ENCODE measurements at places on chromosomes 4 and X. TPM values are rescaled to one million over a fixed set of nuclear protein-coding genes. Genes with fewer than 3 reads are reported as not detected.

DNA sequence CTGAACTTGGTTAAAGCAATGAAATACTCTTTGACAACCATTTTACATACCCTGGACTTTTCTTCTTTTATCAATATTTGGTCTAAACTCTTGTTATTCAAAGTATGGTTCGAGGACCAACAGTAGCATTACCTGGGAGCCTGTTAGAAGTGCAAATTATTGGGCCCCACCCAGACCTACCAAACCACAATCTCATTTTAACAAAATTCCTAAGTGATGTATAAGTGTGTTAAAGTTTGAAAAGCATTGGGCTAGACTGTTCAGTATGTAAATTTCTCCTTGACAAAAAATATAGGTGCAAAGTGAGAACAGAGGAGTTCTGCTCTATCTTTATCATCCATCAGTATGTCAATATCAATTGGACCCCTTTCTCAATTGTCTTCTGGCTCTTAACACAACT is 67.1 kb downstream of the PGRMC1 start:
- no peaks in the 10 kb centered on the region for H3K36me3 ChIP-seq
- no peak overlapping the region for H3K27ac ChIP-seq
- H3K4me3 ChIP-seq, result no peak overlapping the region
- no peak for DNase-seq
- H3K4me1 ChIP-seq, result no peaks in the 10 kb centered on the region
- H3K27me3 ChIP-seq, result peaks cover 32% of the 10 kb centered on the region

GRCh38 chrX:155819966-155820491 is 61.1 kb upstream of the VAMP7 start:
- H3K27me3 ChIP-seq, result no peaks in the 10 kb centered on the region
- H3K4me3 ChIP-seq, result no peak overlapping the region
- peak; percentile 91 for DNase-seq
- H3K27ac ChIP-seq, result no peak overlapping the region

The GAGE2A gene
- not detected for total RNA-seq

DNA sequence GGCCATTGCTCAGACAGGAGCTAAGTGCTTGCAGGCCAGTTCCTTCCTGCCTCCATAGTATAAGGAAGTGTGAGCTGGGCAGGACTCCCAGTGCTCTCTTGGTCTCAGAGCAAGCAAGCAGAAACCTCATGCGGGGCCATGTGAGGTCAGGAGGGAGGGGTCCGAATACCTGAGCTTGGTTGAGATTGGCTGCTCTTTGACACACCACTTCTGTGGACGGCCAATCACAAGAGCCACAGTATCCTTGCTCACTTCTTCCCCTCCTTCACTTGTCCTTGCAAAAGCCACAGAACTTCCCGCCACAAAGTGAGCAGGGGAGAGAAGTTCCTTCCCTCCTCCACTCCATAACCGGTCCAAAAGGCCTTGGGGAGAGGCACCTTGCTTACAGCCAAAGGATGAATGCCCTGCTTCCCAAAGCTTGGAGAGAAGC is 56.7 kb downstream of the PRPS1 start:
- peaks cover 70% of the 10 kb centered on the region for H3K27me3 ChIP-seq
- H3K4me3 ChIP-seq, result no peak overlapping the region
- no peak overlapping the region for H3K27ac ChIP-seq
- peaks cover 28% of the 10 kb centered on the region for H3K4me1 ChIP-seq

GRCh38 chr4:97924341-97924958 is 218.8 kb downstream of the STPG2 start:
- no peaks in the 10 kb centered on the region for H3K27me3 ChIP-seq
- no peak for DNase-seq
- H3K4me3 ChIP-seq, result no peak overlapping the region
- H3K36me3 ChIP-seq, result peaks cover 4% of the 10 kb centered on the region

DNA sequence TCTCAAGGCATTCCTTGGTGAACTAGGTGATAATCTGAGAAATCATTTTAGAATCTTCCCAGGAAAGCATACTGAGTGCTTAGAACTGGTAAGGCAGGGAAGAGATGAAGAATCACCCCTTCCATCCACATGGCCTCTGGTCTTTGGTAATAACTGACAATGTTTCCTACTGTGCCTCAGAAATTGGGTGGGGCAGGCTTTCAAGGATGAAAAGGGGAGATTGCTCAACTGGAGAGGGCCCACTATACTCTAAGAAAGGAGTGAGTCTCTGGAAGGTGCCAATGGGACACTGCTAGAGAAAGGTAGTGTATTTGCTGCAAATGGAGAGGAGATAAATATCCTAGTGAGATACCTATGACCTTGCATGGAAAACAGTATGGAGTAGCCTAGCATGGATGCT is 135.0 kb upstream of the SCML1 start:
- no peak for DNase-seq
- H3K36me3 ChIP-seq, result no peaks in the 10 kb centered on the region
- H3K4me1 ChIP-seq, result peaks cover 17% of the 10 kb centered on the region
- H3K4me3 ChIP-seq, result no peak overlapping the region

The ART3 gene
- total RNA-seq, result not detected

DNA sequence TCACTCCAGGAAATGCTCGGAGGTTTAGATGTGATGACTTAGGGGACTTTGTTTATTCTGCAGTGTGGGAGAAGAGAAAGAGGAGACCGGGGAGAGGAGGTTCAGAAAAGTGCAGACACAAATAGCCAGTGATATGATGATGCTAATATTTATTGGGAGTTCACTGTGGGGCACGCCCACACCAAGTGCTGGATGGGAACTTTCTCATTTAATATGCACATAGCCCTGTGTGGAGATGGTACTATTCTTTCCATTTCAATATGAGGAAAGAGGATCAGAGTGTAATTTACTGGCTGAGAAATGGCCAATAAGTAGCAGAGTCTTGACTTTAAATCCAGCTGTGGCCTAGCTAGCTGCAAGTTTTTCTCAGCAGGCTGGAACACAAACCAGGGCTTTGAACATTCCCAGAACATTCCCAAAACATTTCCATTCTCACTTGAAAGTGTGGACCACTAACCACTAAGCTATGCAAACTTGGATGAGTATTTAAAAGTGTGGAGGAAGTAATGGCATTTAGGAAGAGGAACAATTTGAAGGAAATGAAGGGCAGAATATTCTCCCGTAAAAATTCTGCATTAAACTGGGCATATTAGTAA is 231.7 kb downstream of the HS3ST1 start:
- DNase-seq, result no peak
- H3K4me3 ChIP-seq, result no peak overlapping the region
- no peaks in the 10 kb centered on the region for H3K27me3 ChIP-seq
- peaks cover 5% of the 10 kb centered on the region for H3K36me3 ChIP-seq

DNA sequence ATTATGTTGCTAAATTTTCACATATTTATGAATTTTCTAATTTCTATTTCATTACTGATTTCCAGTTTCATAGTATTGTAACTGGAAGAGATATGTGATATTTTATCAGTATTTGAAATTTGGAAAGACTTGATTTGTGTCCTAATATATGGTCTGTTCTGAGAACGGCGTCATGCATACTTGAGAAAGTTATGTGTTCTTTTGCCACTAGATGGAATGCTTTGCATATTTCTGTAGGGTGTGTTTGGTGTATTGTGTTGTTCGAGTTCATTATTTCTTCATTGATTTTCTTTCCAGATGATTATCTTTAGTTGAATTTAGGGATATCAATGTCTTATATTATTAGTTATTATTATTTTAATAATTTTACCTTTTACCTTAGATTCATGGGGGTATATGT is 110.6 kb upstream of the ITM2A start:
- peak overlapping the region; percentile 59 for H3K27ac ChIP-seq
- H3K36me3 ChIP-seq, result peaks cover 3% of the 10 kb centered on the region
- H3K27me3 ChIP-seq, result no peaks in the 10 kb centered on the region
- H3K4me1 ChIP-seq, result no peaks in the 10 kb centered on the region

- no peaks in the 10 kb centered on the region for H3K27me3 ChIP-seq
- no peaks in the 10 kb centered on the region for H3K4me1 ChIP-seq
- peak; percentile 9 for DNase-seq
- H3K27ac ChIP-seq, result peak overlapping the region; percentile 69
- H3K36me3 ChIP-seq, result no peaks in the 10 kb centered on the region
Measured at GRCh38 chrX:81120258-81120935, 81.3 kb downstream of the HMGN5 start.

DNA sequence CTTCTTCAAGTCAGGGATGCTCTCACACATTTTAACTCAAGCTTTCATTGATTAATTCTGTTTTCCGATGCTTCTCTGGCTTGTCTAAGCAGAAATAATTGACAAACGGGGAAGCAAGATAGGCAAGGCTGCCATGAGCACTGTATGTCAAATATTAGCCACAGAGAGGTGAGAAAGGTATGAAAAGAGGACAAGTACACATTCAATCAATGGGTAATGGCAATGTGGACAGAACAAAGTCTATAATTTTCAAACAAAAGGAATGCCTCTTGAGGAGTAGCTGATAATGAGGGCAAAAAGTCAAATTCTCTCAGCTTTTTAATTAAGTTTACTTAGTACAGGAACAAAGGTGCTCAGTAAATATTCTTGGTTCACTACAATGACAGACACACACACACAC is 19.6 kb downstream of the COX7B2 start:
- H3K27ac ChIP-seq, result no peak overlapping the region
- DNase-seq, result no peak
- no peak overlapping the region for H3K4me3 ChIP-seq
- peaks cover 29% of the 10 kb centered on the region for H3K27me3 ChIP-seq
- H3K4me1 ChIP-seq, result no peaks in the 10 kb centered on the region

- H3K36me3 ChIP-seq, result no peaks in the 10 kb centered on the region
- no peak overlapping the region for H3K4me3 ChIP-seq
- H3K27ac ChIP-seq, result no peak overlapping the region
- no peak for DNase-seq
- H3K27me3 ChIP-seq, result no peaks in the 10 kb centered on the region
- H3K4me1 ChIP-seq, result no peaks in the 10 kb centered on the region
Measured at GRCh38 chr4:61182915-61183314, 17.2 kb upstream of the ADGRL3 start.

GRCh38 chr4:162891788-162892707 is 274.6 kb downstream of the NAF1 start:
- no peak for DNase-seq
- peaks cover 14% of the 10 kb centered on the region for H3K4me1 ChIP-seq

The SLC16A2 gene
- 13.7 TPM for total RNA-seq

DNA sequence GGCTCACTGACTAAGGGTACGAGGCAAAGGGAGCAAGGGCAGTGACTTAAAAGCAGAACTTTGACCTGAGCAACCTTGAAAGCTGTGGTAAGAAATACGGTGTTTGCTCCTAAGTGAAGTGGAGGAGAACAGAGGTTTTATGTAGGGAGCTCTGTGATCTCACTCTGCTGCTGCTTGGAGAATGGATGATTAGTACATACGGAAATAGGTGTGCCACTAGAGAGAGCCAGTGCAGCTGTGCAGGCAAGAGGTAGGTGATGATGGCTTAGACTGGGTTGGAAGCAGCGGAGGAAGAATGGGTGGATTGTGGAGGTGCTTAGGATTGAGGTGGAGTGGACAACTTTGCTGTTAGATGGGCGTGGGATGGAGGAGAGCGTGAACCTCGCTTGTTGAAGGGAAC is 85.0 kb downstream of the FAM193A start:
- no peaks in the 10 kb centered on the region for H3K27me3 ChIP-seq
- peaks cover 27% of the 10 kb centered on the region for H3K36me3 ChIP-seq

- H3K4me1 ChIP-seq, result peaks cover 6% of the 10 kb centered on the region
- no peaks in the 10 kb centered on the region for H3K27me3 ChIP-seq
- no peaks in the 10 kb centered on the region for H3K36me3 ChIP-seq
Measured at GRCh38 chr4:141028024-141028529, 105.2 kb downstream of the RNF150 start.

- H3K36me3 ChIP-seq, result peaks cover 16% of the 10 kb centered on the region
- H3K4me1 ChIP-seq, result peaks cover 28% of the 10 kb centered on the region
- H3K27ac ChIP-seq, result peak overlapping the region; percentile 99
- peak; percentile 36 for DNase-seq
Measured at GRCh38 chr4:76784237-76784636, 113.7 kb downstream of the SOWAHB start.

The TMEM144 gene
- total RNA-seq, result 4.4 TPM

The MAGEE2 gene
- not detected for total RNA-seq

DNA sequence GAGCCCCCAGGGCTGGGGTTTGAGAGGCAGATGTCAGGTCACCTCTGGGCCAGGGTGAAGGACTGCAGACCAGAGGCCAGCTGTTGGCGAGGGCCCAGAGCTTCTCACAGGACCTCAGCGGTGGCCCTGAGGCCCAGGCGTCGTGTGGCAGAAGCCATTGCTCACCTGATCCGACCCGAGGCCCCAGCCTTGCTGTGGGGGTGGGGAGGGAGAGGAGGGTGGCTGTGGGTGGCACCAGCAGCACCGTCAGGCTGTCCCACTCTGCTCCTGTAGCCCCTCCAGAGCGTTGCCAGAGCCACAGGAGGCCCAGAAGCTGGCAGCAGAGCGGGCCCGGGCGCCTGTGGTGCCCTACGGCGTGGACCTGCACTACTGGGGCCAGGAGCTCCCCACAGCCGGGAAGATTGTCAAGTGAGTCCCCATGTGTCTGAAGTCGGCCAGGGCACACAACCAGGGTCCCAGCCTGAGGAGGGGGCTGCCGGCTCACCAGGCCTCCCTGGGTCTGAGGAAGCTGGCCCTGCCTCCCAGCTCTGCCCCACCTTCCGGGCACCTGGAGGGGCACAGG is 28.8 kb downstream of the UVSSA start:
- H3K27me3 ChIP-seq, result no peaks in the 10 kb centered on the region
- no peak overlapping the region for H3K4me3 ChIP-seq
- no peaks in the 10 kb centered on the region for H3K4me1 ChIP-seq
- DNase-seq, result no peak
- no peak overlapping the region for H3K27ac ChIP-seq

The ADH4 gene
- not detected for total RNA-seq

- H3K27ac ChIP-seq, result peak overlapping the region; percentile 88
- peak overlapping the region; percentile 34 for H3K4me3 ChIP-seq
- no peaks in the 10 kb centered on the region for H3K27me3 ChIP-seq
- peaks cover 30% of the 10 kb centered on the region for H3K4me1 ChIP-seq
- no peaks in the 10 kb centered on the region for H3K36me3 ChIP-seq
- DNase-seq, result peak; percentile 72
Measured at GRCh38 chr4:56757261-56757746, 64.2 kb downstream of the SPINK2 start.

DNA sequence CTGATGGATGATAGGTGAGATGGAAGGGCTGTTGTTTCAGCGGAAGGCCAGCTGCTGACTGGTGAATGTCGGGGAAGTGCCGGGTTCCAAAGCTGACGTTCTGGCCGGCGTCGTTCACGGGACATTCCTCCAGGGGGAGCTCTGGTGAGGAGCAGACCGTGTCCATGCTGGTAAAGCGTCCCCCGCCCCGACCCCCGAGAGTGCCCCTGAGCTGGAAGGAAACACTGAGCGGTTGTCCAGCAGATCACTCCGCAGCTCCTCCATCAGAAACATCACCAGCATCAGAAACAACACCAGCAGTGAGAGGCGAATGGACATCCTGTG is 18.6 kb upstream of the ADRA2C start:
- H3K36me3 ChIP-seq, result no peaks in the 10 kb centered on the region
- no peak overlapping the region for H3K4me3 ChIP-seq
- H3K27me3 ChIP-seq, result peaks cover 34% of the 10 kb centered on the region

The COX7B2 gene
- total RNA-seq, result not detected

The IKBKG gene
- total RNA-seq, result 32.1 TPM

GRCh38 chr4:89331686-89332544 is 24.3 kb upstream of the GPRIN3 start:
- H3K36me3 ChIP-seq, result no peaks in the 10 kb centered on the region
- no peaks in the 10 kb centered on the region for H3K27me3 ChIP-seq
- H3K4me3 ChIP-seq, result no peak overlapping the region
- no peak overlapping the region for H3K27ac ChIP-seq
- no peaks in the 10 kb centered on the region for H3K4me1 ChIP-seq
- no peak for DNase-seq

GRCh38 chr4:88606832-88607231 is 14.6 kb downstream of the HERC3 start:
- peaks cover 61% of the 10 kb centered on the region for H3K36me3 ChIP-seq
- no peak for DNase-seq
- H3K4me1 ChIP-seq, result peaks cover 34% of the 10 kb centered on the region

GRCh38 chr4:80070880-80071603 is 2.0 kb downstream of the ANTXR2 start:
- H3K36me3 ChIP-seq, result peaks cover 4% of the 10 kb centered on the region
- no peaks in the 10 kb centered on the region for H3K27me3 ChIP-seq
- DNase-seq, result peak; percentile 8
- peak overlapping the region; percentile 98 for H3K4me3 ChIP-seq
- peak overlapping the region; percentile 92 for H3K27ac ChIP-seq
